ENCODE measurements at places on chromosomes 6 and 20.

DNA sequence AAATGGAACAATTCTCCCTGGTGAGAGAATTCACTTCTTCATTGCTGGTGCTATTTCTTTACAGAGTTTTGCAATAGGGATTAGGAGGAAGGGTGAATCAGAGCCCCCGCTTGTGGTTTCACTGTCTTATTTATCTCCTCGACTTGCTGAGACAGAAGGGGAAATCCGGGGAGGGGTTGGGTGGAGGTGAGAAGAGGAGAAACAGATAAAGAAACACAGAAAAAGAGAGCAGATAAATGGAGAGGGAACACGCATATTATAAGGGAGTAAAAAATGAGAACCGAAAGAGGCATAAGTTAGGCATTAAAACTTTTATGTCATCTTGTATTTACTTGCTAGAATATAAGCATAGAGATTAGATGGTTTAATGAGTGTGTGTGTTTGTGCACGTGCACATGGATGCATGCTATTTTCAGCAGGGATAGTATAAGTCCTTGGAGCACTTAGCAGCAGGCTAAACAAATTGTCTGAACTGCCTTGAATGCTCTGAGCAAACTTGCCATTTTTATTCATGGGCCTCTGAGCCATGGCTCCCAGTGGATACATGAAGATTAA is 105.0 kb downstream of the OLIG3 start:
- DNase-seq: no peak

DNA sequence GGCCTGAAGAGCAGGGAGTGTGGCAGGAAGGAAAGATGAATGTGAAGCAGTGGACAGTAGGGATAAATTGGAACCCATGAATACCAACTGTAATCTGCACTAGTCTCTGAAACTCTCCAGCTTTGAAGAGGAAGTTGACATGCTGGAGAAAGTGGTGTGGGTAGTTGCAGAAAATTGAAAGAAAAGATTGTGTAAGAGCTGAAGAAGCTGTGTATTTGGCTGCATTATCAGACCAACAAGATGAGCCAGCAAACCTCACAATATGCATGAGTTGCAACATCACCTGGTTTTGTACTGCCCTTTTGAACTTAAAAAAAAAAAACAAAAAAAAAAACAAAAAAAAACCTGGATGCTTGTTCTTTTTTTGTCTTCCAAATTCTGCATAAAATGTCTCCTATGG is 921.9 kb upstream of the EYS start:
- no peak for DNase-seq

GRCh38 chr6:6314596-6314995 is 5.9 kb downstream of the F13A1 start:
- no peak for DNase-seq

DNA sequence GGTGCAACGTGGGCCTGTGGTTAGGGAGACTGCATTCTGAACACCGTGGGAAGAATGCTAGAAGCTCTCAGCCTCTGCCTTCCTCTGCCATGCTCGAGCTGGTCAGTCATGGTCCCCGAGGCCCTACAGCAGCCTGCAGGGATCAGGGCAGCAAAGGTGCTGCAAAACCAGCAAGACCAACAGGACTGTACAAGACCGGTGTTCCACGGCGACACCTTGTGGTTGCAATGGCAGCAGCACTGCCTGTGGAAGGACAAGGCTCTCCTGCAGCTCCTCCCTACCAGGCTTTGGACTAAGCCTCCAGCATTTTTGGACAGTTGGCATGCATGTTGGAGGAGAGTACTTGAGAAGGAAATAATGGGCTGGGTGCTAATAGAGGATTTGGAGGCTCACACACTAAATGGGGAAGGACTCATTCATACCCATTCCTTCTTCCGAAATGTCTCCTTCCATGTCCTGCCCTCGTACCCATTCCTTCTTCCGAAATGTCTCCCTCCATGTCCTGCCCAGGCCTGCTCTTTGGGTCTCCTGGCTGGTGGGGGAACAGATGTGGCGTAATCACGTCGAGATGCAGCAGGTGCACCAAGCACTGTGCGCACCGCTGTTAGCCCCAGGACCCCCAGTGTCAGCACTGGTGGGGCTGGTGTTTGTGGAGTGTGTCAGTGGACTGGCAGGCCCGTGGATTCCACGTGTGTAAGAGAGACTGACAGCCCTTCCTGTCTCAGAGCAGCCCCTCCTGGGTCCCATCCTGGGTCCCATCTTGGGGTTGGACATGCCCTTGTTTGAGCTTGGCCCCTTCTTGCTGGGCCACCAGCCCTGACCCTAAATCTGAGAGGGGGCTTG is 18.6 kb upstream of the MYT1 start:
- DNase-seq: no peak

- no peak for DNase-seq
Observed at GRCh38 chr6:43899830-43900229, 129.8 kb downstream of the VEGFA start.

DNA sequence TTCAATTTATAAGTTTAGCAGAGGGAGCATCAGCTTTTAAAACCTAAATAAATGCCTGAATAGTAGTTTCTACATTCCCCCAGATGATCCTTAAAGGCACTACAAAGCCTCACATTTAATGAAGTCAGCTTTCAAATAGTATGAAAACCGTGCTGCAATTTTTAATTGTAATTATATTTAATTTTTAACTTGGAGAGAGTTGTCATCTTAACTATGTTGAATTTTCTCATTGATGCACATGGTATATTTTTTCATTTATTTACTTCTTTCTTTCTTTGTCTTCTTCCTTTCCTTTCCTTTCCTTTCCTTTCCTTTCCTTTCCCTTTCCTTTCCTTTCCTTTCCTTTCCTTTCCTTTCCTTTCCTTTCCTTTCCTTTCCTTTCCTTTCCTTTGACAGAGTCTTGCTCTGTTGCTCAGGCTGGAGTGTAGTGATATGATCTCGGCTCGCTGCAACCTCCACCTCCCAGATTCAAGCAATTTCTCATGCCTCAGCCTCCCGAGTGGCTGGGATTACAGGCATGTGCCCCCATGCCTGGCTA is 7.7 kb upstream of the SF3B5 start:
- DNase-seq: no peak

DNA sequence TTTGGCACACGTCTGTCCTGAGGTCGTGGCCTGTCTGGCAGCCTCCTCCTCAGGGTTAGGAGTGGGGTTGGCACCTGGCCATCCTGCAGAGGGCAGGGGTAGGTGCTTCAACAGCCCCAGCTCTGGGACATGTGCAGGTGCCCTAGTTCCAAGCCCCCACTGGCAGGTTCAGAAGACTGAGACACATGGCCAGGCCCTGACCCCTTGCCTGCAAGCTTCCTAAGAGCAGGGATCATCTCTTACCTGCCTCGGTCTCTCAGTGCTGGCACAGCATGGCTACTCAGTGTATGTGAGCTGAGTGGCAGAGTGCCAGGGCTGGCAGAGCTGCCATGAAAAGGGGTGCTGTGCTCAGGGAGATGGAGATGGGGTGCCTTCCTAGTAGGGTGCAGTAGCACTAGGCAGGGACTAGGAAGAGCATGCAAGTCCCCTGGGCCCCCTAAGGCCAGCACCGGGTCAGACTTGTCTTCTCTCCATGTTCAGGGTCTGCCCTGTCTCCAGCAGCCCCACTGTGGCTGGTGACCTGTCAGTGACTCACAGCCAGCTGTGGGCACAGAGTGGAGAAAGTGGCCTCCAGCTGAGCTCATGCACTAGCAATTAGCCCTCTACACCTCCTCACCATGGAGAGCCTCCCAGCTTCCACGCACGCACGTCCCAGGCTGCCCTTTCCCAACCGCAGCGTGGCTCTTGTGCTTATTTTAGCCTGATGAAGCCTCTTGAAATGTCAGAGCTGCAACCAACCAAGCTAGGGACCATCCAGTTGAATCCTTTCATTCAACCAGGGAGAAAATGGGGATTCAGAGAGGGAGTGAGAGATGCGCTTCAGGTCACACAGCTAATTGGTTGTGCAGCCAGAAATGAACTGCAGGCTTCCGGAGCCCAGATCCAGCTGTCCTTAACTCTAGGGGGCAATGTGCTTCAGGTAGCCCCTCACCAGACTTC is 116.6 kb downstream of the MRPL14 start:
- no peak for DNase-seq

GRCh38 chr6:111171577-111172400 is 84.5 kb downstream of the SLC16A10 start:
- DNase-seq: no peak

All from activated naive CD8-positive, alpha-beta T cell treated with anti-CD3 and anti-CD28 coated beads, Interleukin-2, amount 10 ng/mL, durations not matched to agents 7 days and 5 days (primary cell).